Activated CD4-positive, alpha-beta T cell treated with anti-CD3 and anti-CD28 coated beads for 4 hours (primary cell): ENCODE measurements at places on chromosomes 13 and 19.

- DNase-seq, result no peak
These were observed 717 bp downstream of the EEF2 start for GRCh38 chr19:3984584-3984907.

DNA sequence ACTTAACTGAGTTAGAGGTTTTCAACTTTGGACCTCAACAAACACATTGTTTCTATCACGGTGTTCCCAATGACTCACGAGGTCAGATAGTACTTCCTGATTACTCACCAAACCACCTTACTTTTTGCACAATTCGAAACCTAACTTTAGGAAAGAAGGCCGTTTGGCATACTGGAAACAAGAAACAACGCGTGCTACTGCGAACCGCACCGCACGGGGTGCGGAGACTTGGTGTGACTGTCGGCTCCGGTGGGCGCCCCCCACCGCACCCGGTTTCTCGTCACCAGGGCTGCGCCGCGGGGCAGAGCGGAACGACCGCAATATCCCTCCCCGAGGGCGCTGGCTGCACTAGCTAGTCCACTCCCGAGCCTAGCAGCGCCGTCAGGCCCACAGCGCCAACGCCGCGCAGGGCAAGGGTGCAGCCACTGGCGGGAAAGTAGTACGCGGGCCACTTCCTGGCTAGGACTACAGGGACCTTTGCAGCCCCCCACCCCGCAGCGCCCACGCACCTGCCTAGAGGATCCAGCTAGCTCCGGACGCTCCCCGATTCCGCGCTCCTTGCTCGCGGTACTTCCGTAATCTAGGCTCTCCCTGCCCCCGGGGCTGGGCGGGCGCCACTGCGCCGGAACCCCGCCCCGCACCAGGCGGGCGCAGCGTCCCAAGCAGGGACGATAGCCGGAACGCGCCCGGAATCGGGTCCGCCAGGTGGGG lies at the start of gene PARP4:
PARP4 (minus strand) TSS at position 582 of the 711 bp plus-strand sequence. CDS start 9,002 bp downstream, outside the sequence.
- DNase-seq, result peak; percentile 55

DNA sequence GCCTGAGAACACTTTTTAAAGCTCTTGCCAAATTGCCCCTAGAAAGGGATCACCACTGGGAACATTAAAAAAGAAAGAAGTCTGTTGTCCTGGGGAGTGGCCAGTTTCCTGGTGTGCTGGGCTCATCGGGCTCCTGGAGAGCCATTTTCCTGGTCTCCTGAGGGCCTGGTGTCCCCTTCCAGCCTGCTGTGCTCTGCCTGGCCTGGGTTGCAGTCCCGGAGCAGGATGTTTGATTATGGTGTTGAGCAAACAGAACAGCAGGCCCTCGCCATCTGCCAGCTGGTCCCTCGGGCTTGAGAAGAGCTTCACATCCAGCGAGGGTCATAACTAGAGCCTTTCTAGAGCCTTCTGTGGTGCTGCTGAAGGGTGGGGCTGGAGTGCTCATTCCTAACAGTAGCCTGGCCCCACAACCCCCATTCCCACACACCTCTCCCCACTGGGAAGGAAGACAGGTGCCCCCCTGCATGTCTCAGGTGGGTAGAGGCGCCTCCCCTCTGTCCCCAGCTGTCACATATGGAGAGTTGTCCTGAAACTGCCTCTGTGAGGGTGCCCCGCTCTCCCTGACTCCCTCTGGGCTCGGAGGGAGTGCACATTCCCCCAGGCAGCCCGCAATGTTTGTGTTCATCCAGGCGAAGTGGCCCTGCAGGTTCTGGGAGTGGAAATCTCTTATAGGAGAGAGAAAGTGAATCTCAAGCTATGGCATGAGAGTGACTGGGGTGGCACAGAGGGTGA lies 151.1 kb downstream of the SIPA1L3 start:
- DNase-seq, result no peak

- DNase-seq, result no peak
These were observed 435.8 kb upstream of the KLF12 start for GRCh38 chr13:74570046-74570445.

DNA sequence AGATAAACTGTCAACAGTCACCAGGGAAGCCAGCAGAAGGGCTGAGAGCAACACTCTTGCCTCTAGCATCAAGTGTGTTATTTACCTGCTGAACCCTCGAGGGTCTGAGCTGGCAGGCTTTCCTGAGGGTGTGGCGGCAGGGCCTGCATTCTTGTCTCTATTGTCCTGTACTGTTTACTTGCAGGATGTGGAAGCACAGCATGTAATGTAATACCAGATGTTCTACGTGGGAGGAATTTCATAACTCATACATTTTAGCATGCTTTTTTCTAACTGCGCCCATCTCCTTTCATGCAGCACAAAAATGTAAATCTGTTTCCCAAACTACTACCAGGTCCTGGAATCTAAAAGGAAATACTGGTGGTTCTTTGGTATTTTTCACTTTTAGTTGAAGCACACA lies 153.1 kb downstream of the RGCC start:
- no peak for DNase-seq

DNA sequence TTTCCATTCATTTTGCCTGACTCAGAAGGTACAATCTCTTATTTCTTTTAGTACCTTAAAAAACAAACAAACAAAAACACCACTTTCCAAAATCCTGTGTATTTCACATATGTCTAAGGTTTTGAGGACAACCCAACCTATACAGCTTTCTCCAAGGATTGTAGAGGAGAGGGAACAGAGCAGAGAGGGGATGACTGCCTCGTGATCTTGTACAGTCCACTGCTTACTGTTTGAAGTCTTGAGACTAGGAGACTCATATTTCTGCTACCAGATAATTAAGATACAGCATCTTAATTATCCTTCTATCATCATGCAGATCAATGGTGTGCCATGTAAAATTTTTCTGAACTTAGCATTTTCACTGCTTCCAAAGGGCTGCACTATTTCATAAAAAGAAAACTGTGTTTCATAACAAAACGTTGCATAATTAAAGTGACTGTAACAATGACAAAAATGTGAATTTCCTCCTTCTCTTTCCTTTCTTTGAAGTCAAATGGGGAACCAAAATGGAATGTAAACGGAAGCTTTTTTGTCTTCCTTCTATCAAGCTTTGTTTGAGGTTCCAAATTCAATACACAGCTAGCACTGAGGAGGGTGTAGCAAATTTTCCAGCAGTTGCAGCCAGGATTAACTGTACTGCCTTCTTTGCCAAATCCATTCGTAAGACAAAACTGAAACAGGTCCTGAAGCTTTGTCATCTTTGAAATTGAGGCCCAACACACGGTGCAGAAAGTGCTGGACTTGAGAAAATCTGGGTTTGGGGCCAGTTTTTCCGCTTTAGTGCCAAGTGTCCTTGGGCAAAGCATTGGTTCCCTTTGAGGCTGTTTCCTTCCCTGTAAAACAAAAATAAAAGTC lies 34.9 kb upstream of the RCBTB2 start:
- DNase-seq, result no peak

DNA sequence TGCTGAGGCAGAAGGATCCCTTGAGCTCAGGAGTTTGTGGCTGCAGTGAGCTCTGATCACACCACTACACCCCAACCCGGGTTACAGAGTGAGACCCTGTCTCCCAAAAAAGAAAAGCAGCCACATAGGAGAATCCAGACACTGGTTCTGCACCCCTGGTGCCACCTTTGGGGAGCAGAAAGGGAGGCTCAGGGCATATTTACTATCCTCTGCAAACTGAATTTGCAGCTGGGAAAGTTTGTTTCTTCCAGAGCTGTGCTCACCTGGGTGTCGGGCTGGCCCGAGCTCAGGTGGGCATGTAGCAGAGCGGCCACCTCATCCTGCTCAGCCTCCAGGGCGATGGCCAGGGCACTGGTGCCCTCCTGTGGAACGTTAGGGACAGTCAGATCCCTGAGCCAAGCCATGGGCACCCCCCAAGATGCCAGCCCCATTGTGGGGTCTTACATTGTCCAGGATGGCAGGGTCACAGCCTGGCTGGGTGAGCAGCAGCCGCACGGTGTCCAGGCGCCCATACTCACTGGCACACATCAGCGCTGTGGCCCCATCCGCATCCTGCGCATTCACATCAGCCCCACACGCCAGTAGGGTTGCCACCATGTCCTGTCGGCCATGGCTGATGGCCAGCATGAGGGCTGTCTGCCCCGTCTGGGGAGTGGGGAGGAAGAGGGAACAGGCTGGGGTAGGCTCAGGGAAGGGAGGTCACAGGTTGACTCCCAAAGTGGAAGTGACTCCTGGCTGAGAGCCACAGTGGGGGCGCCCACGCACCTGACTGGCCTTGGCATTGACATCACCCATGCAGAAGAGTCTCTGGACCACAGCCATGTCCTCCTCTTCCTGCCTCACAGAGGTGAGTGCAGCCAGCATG lies 3.1 kb downstream of the RPS28 start:
- DNase-seq, result no peak

- no peak for DNase-seq
These were observed 38.1 kb downstream of the HTR2A start for GRCh38 chr13:46858776-46859175.

DNA sequence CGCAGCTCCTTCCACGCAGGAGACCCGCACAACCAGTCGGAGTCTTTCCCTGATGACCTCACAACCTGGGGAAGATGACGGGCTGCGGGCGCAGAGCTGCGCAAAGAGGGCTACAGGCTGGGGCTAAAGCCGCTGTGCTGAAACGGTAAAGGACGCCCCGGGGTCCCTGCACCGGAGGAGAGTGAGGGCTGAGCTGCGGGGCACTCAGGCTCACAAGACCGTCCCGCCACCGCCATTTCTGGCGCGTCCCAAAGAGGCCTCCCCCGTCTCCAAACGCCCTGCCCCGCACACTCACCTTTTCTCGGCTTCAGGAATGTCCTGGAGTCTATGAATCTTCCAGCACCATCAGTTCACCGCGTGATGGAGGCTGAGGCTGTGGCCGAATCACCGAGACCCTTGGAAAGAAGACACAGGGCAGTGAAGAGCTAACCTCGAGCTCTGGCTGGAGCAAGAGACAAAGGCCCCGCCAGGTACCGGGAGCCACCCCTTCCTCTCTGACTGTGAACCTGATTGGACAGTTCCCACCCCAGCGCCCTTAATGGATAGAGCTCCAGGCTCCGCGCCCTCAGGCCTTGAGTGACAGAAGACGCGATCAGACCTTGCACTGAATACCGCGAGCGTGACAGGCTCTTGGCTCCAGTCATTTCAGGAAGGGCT lies 41.8 kb upstream of the ZNF429 start:
- peak; percentile 3 for DNase-seq

GRCh38 chr19:28349604-28350003 lies 863.3 kb downstream of the UQCRFS1 start:
- no peak for DNase-seq

- peak; percentile 79 for DNase-seq
These were observed 13.3 kb upstream of the ISYNA1 start for GRCh38 chr19:18450931-18451836.

DNA sequence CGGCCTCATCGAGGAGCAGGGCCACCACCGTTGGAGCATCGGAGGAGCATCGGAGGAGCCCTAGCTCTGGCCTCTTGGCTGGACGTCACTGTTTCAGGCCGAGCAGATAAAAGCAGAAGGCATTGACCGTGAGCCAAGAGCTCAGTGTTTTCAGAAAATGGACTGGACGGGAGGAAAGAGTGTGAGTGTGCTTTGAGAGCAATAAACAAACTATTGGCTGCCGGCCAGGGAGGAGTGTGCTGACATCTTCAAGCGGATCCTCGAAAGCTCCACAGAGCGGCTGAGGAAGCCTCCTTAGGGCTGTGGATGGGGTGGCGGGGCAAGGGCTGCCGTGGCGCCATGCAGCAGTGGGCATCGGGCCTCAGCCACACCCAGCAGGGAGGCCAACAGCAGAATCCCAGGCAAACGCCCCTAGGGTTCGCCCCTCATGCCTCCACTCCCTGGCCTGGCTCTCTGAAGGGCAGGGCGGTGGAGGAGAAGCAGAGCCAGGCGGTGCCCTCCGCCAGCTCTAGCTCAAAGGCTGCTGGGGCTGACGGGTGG lies 41.8 kb downstream of the IRS2 start:
- DNase-seq, result no peak

DNA sequence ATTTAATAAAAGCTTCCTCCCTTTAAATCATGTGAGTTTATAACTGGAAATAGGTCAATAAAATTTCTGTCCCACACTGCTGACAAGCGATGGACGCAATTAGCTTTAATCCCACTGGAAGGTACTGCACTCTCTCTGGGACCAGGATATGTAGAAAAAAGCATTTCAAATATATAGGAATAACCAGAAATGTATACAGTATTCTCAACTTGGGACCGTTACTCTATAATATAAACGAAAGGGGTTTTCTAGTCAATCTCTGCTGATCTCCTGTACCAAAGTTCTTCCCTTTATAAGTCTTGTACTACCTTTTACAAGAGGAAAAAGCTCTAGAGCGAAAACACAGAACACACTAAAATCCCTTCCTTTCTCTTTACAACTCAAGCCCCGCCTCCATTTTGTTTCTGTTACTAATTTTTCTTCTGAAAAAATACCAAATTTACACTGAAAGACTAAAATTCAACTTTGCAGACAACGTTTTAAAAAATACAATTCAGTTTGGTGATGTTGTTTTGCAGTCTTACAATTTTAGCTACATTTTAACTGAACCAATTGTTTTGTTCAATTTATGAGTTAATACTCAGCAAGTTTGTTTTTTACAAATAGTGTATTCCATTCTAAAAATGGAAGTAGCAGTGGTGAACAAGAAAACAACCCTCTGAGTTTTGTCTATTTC lies 1.7 kb upstream of the USPL1 start:
- no peak for DNase-seq
